ENCODE measurements at places on chromosomes 4 and X.

GRCh38 chr4:6426571-6427438, 45.6 kb downstream of the PPP2R2C start:
- DNase-seq: no peak

DNA sequence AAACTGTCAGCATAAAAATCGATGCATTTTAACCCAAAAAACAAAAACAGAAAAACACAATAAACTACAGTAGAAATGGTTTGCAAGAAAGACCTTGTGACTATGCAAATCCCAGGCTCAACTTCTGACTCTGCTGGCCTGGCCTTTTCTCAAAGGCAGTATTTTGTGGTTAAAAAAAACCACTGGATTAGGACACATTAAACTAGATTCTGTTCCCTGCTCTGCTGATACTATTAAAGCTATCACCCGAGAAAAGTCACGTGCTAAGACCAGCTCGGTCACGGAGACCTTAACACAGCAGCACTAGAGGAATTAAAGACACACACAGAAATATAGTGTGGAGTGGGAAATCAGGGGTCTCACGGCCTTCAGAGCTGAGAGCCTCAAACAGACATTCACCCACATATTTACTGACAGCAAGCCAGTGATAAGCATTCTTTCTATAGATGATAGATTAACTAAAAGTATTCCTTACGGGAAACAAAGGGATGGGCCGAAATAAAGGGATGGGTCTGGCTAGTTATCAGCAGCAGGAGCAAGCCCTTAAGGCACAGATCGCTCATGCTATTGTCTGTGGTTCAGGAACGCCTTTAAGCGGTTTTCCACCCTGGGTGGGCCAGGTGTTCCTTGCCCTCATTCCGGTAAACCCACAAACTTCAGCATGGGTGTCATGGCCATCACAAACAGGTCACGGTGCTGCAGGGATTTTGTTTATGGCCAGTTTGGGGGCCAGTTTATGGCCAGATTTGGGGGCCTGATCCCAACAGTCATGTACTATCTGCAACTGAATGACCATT, 16.1 kb downstream of the CBR4 start:
- no peak for DNase-seq

DNA sequence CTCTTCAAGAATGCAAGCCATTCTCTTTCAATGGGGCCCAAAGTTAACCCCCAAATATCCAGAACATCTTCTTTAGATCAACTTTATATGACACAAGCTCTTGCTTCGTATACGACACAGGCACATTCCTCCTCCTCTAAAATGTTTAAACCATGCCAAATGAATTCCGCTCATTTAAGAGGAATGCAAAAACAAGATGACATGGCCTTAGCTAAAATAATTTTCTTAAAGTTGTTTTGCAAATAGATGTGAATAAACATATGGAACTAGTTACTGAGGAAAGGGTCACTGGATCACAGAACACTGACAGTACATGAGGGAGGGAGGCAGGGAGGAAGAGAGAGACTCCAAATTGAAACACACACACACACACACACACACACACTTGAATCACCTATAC, 97.4 kb downstream of the RASL11B start:
- no peak for DNase-seq

DNA sequence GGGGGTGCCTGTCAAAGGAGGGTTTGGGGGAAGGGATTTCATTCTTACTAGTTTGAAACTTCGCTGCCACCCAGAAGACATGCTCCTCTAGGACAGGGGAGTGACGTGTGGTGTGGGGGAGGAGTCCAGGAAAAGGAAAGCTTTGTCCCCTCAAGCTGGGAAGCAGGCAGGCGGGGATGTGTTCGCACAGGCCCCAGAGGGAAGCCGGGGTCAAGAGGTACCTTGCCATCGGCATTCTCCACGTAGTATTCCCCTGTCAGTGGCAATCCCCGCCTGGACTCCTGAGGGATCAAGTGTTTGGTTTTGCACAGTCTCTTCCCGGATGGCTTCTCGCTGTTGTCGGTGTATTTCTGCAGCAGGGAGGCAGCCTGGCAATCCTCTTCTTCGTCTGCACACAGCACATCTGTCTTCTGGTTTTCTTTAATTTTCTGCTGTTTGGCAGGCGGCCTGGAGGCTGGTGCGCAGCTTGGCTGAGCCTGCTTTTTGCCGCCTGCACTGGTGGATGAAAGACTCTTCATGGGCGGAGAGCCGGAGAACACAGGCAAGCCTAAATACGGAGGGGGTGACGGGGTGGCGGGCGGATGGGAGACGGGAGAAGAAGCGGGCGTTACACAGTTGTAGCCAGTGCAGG, 35.1 kb downstream of the BCOR start:
- no peak for DNase-seq

DNA sequence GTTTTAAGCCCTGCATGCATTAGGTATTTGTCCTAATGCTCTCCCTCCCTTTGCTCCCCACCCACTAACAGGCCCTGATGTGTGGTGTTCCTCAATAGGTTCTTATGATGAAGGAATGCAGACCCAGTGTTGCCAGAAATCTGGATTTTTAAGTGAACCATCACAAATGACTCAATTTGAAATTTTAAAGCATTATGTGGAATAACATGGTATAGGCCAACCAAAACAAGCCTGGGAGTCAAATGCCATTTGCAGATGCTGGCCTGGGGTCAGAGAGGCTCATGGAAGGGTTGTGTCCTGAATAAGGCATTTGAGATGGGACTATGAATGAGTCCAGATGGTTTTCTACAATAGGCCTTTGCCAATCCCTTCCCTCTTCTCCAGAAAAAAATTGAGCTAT, 179.6 kb downstream of the SHROOM3 start:
- DNase-seq: no peak

DNA sequence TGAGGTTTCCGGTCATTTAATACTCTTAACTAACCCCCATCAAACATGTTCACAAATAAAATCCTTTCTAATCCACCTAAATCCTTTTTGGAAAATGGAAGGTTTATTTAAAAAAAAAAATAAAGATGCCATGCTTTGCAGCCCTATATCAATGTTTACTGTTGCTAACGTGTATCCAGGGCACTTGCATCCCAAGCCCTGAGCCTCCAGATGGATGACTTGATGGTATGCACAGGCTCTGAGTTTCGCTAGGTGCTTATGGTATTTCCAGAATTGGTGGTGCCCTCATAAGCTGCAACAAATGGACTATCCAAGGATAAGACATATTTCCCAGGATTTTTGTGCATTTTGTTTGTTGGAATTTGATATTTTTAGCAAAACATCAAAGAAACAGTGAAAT, 257.7 kb downstream of the PRDM5 start:
- no peak for DNase-seq

DNA sequence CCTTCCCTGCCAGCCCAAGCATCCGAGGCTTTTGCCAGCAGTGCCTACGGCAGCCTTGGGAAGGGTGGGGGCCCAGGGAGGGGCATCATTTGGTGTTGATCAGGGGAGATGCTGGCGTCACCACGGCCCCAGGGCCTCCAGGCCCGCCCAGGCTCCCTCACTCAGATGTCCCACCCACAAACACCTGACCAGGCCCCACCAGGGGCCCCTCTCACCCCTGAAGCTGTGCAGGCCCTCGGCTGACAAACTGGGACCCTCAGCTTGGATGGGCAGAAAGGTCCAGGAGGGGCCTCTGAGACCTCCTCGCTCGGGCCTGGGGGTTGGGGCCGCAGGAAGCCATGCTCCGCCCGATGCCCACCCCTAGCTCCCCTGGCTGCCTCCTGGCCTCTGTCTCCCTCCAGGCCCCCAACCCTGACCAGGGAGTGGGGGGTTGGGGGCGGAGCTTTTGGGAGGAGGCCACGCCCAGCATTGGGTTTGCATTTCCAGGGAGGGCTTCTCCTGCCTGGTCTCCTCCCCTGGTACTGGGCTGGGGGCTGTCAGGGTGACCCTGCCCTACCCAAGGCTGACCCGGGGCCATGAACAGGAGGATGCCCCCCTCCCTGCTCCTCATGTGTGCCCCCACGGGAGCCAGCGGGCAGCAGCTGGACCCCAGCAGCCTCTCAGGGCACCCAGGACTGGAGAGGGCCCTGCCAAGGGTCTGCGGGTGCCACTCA, 33.4 kb upstream of the SPON2 start:
- DNase-seq: no peak

GRCh38 chrX:11750694-11751093, 7.3 kb upstream of the MSL3 start:
- DNase-seq: no peak

GRCh38 chr4:95556207-95556859, 7.6 kb upstream of the UNC5C start:
- no peak for DNase-seq

DNA sequence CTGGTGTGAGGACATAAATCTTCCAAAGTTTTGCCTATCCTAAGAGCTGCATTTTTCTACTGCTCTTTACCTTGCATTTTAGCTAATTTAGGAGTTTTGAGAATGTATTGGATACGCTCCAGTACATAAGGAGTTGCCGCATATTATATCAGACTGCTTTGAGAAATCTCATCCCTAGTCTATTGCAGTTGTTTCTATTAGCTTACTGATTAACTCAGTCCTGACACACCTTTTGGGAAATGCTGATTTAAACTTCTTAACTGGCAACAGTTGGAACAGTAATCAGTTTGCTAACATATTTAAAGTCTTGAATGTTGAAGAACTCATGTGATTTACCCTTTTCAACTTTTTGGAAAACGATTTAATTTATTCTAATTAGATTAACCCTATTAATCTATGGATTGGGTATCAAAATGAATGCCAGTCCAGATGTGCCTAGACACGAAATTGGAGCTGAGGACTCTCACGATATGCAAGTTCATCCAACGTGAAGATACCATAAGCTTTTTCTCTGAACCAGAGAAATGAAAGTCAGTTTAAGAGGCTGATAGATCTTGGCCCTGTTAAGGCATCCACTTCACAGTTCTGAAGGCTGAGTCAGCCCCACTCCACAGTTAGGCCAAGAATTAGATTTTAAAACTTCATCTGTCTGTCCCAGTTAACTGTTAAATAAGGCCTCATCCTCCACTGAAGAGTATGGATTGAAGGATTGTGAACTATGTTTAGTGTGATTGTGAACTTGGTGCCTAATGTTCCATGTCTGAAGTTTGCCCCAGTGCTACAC, 90.0 kb downstream of the MAOA start:
- DNase-seq: no peak

DNA sequence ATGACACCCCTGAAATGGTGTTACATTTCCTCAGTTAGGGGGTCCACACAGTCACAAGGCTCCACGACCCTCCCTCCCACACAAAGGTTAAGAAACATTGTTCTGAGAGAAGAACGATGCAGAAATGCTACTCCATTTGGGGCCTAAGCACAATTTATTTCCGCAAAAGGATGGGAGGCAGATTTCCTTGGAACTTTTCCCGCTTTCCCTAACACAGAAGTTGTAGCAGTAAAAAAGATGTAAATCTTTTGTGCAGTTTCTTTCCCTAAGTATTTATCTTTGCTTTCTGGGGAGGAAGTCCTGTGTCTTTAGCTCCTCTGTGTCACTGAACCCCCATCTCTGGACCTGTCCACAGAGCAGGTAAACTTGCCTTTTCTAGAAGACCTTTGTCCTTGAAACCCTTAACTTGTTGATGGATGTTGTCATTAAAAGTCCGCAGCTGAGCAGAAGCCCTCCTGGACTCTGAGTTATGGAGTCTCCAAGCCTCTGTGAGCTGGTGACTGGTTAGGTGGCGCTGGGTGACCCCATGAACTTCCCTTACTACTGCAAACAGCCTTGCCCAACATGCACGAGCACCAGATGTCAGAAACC, 67.2 kb upstream of the SHISA3 start:
- no peak for DNase-seq

DNA sequence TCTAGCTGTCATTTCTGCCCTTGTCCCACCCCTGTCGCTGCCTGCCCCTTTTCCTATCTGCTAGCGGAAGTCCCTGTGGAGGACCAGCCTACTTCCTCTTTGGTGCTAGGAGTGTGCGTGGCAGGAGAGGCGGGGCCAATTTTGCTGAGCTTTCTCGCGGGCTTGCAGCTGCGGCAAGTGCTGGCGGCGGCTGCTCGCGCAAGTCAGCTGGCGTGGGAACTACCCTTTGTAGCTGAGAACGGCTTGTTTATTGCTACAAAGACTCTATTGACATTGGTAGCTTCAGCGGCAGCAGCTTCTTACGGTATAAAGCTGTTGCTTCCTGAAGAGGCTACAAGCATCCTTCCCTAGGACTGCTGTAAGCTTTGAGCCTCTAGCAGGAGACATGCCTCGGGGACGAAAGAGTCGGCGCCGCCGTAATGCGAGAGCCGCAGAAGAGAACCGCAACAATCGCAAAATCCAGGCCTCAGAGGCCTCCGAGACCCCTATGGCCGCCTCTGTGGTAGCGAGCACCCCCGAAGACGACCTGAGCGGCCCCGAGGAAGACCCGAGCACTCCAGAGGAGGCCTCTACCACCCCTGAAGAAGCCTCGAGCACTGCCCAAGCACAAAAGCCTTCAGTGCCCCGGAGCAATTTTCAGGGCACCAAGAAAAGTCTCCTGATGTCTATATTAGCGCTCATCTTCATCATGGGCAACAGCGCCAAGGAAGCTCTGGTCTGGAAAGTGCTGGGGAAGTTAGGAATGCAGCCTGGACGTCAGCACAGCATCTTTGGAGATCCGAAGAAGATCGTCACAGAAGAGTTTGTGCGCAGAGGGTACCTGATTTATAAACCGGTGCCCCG, at the start of gene MAGEH1:
Gene MAGEH1 (plus strand): TSS at position 138 of the 843 bp plus-strand sequence. CDS start 248 bp downstream, at position 386.
- peak; percentile 67 for DNase-seq

- no peak for DNase-seq
These were observed 14.6 kb upstream of the MPP1 start for GRCh38 chrX:154819771-154820341.

DNA sequence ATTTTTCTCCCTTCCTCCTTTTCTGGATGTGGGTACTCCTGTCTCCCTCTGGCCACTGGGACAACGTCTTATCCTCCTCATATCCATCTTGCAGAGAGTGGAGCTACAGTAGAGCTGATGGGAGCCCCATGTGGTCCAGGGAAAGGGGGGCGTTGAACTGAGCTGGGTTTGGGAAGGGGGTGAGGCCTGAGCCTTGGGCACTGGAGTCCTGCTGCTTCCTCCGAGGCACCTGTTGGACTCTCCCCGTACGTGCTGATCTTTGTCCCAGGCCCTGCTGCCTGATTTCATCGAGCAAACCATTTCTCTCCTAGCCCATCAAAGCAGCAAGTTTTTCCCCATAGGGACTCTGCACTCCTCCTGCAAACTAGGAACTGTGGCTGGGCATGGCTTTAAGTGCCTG, 94.3 kb downstream of the STOX2 start:
- DNase-seq: no peak

- DNase-seq: no peak
These were observed 25.8 kb upstream of the STBD1 start for GRCh38 chr4:76280488-76281441.

- no peak for DNase-seq
These were observed 7.4 kb downstream of the PCDH18 start for GRCh38 chr4:137524725-137525369.

DNA sequence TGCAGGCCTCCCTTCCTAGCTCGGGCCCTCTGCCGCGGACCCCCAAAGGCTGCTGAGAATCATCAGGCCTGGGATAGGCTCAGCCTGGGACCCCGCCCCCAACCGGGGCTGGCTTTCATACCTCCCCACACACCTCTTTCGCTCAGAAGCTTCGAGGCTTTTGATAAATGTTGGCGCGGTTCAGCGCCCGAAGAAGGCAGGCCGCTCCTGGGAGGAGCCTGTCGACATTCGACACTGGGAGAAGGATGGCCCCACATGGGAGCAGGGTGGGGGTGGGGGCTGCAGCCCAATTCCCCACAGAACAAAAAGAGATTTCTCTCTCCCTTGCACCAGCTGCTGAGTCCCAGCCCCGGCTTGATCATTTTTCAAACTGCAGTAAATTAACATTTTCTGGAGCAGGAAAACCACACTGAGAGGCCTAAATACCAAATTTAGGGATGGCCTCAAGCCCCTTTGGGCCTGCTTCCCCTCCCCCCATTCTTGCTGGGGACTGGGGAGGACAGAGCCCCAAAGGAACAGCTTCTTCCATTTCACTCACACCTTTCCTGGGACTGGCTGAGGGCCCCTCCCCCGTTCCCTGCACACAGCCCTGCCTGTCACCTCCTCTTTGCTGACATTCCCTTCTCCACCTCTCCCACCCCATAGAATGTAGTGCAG, 112.9 kb upstream of the PJA1 start:
- DNase-seq: no peak

Data from activated gamma-delta T cell treated with Interleukin-2 at 50 U/mL for 16 hours (primary cell).